ENCODE measurements at places on chromosomes 5 and 9. TPM values are rescaled to one million over a fixed set of nuclear protein-coding genes. Genes with fewer than 3 reads are reported as not detected.

DNA sequence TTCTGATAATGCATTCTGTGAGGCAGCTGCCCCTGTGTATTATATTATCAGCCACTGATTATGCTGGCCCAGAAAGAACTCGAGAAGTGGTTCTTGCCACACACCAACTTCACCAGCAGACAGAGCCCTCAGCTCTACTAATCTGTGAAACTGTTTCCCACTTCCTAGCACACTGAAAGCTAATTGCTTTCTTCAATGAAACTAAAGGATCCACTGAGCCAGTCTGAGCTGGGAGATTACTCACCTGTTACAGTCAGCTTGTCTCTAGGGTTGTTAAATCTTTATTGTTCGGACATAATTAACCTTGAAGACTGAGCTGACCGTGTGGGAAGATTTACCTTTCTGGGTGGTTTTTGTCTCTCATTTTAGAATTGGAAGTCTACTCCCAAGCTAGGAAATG, 263.2 kb downstream of the KCTD16 start:
- no peak for DNase-seq
- H3K27me3 ChIP-seq, result no peaks in the 10 kb centered on the region
- no peak overlapping the region for H3K4me3 ChIP-seq
- no peaks in the 10 kb centered on the region for H3K4me1 ChIP-seq
- no peaks in the 10 kb centered on the region for H3K36me3 ChIP-seq

DNA sequence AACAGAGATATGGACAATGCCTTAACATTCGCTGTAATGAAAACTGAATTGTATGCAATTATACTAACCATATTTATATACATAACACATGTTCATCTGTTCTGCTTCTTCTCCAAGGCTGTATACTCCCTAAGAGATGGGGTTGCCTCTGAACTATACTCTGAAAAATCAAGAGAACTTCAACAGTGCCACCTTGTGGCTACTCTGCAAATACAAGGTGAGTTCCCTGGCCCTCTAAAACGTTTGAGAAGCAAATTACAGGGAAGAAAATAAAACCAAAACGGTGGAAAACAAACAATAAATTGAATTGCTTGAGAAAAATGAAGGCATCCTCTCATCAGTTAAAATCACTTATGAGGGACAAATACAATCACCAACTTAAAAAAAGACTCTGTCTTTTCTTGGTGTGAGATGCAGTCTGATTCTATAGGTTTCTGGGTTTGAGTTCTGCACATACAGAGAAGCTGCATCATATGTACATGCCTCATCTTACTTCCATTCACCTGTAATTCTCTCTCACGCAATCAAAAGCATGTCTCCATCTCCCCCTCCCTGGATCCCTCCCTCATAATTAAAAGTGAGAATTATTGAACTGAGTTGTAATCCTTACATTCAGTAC, 98.6 kb downstream of the FBXW11 start:
- H3K4me3 ChIP-seq, result no peak overlapping the region
- peaks cover 8% of the 10 kb centered on the region for H3K4me1 ChIP-seq
- no peaks in the 10 kb centered on the region for H3K27me3 ChIP-seq
- H3K27ac ChIP-seq, result no peak overlapping the region

GRCh38 chr9:36997414-36997813, 36.7 kb downstream of the PAX5 start:
- no peak for DNase-seq
- peaks cover 2% of the 10 kb centered on the region for H3K27me3 ChIP-seq
- no peaks in the 10 kb centered on the region for H3K4me1 ChIP-seq

GRCh38 chr5:154642499-154643245, 112.5 kb upstream of the LARP1 start:
- no peak overlapping the region for H3K27ac ChIP-seq
- H3K4me3 ChIP-seq, result no peak overlapping the region
- no peak for DNase-seq
- H3K27me3 ChIP-seq, result no peaks in the 10 kb centered on the region
- H3K4me1 ChIP-seq, result peaks cover 4% of the 10 kb centered on the region
- H3K36me3 ChIP-seq, result no peaks in the 10 kb centered on the region

DNA sequence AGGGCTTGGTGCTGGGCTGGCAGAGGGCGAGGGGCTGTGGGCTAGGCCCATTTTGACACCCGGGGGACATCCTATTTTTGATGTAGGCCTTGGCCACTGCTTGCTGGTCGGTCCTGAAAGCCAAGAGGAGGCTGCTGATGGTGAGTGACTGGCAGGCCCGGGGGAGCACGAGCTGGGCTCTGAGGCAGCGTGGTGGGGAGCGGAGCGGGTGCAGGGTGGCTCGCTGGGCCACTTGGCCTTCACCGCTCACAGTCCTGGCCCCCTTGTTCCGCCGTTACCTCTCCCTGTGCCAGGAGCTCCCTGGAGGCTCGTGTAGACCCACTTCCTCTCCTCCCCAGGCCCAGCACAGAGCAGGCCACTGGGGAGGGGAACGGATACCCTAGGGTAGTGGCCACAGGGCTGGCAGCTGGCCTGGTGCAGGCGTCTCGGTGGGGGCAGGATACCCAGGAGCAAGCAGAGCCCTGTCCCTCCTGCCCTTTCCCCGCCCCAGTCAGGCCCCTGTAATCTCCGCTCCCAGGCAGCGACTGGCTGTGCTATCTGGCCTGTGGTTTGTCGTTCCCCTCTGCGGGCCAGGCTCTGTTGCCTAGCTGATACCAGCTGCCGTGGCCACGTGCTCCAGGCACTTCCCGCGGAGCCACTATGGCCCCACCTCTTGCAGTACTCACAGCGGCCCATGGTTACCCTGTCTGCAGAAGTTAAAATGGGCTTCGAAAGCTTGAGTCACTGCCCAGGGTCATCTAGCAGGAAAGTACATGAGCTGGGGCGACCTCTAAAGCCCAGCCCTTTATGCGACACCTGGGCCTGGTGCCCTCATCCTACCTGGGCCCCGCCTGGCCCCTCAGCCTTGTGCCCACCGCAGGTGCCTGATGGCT, 11.7 kb upstream of the DOLPP1 start:
- no peaks in the 10 kb centered on the region for H3K27me3 ChIP-seq
- DNase-seq, result peak; percentile 60
- no peaks in the 10 kb centered on the region for H3K4me1 ChIP-seq
- H3K36me3 ChIP-seq, result peaks cover 3% of the 10 kb centered on the region

GRCh38 chr9:22208846-22209585, 199.9 kb upstream of the CDKN2B start:
- no peaks in the 10 kb centered on the region for H3K27me3 ChIP-seq
- H3K36me3 ChIP-seq, result no peaks in the 10 kb centered on the region
- H3K27ac ChIP-seq, result no peak overlapping the region
- H3K4me1 ChIP-seq, result no peaks in the 10 kb centered on the region

DNA sequence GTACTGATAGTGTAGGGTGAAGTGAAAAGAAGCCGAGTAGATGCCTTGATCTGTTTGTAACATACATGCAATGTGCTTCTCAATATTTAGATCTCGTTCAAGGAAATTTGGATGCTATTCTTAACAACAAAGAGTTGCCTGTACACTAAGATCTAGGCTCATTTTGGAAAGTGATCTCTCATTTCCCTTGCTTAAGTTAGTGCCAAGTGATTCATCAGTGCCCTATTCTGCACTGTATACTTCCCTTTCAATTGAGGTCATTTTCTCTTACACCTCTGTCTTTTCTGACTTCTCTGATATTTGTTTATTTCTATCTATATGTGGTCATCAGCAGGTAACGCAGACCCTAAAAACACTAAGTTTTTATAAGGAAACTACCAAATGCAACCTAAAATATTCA, 528.6 kb upstream of the PTPRD start:
- H3K36me3 ChIP-seq, result no peaks in the 10 kb centered on the region
- H3K27ac ChIP-seq, result no peak overlapping the region
- H3K27me3 ChIP-seq, result no peaks in the 10 kb centered on the region
- H3K4me1 ChIP-seq, result no peaks in the 10 kb centered on the region

DNA sequence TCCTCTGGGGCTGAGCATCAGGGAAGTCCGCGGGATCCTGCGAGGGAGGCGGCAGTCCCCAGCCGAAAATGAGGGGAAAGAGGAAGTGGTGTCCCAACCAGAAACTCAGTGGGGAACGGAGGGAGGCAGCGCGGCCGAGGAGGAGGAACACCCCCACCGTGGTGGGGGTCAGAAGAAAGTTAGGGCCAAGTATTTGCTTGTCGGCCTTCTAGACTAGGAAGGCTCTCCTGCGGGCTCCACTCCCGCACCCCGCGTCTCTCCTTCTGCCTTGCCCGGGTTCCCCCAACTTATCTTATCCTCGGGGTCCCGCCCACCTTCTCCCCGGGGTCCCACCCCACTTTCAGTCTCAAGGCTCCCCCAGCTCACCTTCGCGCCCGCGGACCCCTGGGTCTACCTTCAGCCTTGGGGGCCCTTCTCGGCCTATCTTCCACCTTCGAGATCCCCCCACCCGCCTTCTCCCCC, 557 bp upstream of the PHF2 start:
- no peaks in the 10 kb centered on the region for H3K27me3 ChIP-seq
- H3K4me3 ChIP-seq, result peak overlapping the region; percentile 88
- H3K27ac ChIP-seq, result peak overlapping the region; percentile 86

GRCh38 chr5:79423296-79423695, 90.6 kb downstream of the HOMER1 start:
- H3K4me1 ChIP-seq, result no peaks in the 10 kb centered on the region
- H3K4me3 ChIP-seq, result no peak overlapping the region
- DNase-seq, result no peak
- no peak overlapping the region for H3K27ac ChIP-seq
- H3K27me3 ChIP-seq, result no peaks in the 10 kb centered on the region

The CDX1 gene
- total RNA-seq, result not detected

The PDE8B gene
- total RNA-seq, result 2.9 TPM

The LVRN gene
- total RNA-seq, result 1.3 TPM
